ENCODE measurements at places on chromosomes 1 and 21. TPM values are rescaled to one million over a fixed set of nuclear protein-coding genes. Genes with fewer than 3 reads are reported as not detected.

Gene PYHIN1
- total RNA-seq, result 0.98 TPM

Gene ACTN2
- total RNA-seq, result not detected

Gene MFAP2
- 0.50 TPM for total RNA-seq

Gene UAP1
- 47.2 TPM for total RNA-seq

- no peak for DNase-seq
Measured at GRCh38 chr1:228207851-228208821, at the start of gene OBSCN. OBSCN (plus strand) TSS chr1:228208044; CDS start chr1:228211784, 3,740 bp downstream.

DNA sequence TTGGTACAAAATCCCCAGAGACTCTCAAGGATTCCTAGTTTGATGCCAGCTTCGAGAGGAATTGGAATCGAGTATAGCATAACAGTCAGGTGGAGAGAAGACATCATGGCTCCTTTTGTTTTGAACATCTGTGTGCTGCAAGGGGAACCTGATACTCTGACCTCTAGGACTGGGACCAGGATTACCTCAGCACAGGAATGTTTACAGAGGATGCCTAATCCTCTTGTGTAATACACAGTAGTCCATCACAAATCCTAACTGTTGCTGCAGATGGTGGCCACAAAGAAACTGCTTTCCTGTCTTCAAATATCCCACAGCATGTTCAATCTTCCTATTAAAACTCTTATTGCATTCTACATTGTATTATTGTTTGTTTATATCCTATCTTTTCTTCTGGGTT, 111.8 kb upstream of the PRMT6 start:
- DNase-seq, result no peak

GRCh38 chr1:29960876-29961275, 724.6 kb downstream of the PTPRU start:
- no peak for DNase-seq

DNA sequence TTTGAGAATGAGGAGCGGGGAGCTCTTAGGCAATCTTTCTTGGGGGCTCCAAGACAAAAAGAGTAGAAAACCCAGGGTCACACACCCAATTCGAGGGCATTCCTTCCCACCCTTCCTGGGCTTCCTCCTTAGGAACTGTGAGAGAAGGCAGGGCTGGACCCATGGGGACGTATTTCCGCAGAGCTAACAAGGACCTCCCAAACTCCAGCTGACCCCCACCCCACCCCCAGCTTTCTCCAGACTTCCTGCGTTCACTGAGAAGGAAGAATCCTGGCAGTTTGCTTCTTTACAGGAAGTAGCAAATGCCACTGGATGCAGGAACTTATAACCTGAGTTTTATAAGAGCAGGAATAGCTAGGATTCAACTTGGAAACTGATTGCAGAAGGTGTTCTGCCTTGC, 2.7 kb upstream of the LHX9 start:
- no peak for DNase-seq

DNA sequence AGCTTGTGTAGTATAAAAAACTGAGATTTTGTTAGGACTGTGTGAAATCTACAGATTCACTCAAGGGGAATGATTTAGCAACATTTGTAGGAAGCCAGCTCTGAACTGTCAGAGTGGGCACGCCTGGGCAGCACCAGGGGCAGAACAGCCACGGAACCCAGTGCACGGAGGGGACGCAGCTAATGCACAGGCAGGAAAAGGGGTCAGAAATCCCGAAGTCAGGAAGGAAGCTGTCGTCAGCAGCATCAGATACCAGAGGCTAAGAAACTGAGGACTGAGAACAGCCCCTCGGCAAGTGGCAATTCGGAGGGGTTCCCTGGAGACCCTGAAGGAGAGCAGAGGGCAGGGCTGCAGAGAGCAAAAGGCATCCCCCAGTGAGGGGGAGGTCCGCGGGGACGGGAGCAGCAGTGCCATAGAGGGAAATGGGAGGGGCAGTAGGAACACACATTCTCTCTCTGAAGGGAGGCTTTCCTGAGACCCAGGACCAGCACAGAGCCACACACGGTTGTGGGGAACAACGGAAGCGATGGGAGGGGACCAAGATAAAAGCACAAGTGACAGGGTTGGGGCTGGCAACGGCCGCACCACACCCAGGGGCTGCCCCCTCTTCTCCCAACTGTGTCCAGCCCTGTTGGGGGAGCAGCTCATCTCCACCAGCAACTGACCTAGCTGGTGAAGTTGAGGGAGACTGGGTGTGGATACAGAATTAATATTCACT, 12.7 kb downstream of the UBE2J2 start:
- no peak for DNase-seq

GRCh38 chr1:246083416-246083815, 423.7 kb downstream of the SMYD3 start:
- no peak for DNase-seq
